ENCODE measurements at places on chromosomes 1 and 21.

GRCh38 chr1:55696181-55696754, 481.1 kb upstream of the USP24 start:
- DNase-seq = no peak

DNA sequence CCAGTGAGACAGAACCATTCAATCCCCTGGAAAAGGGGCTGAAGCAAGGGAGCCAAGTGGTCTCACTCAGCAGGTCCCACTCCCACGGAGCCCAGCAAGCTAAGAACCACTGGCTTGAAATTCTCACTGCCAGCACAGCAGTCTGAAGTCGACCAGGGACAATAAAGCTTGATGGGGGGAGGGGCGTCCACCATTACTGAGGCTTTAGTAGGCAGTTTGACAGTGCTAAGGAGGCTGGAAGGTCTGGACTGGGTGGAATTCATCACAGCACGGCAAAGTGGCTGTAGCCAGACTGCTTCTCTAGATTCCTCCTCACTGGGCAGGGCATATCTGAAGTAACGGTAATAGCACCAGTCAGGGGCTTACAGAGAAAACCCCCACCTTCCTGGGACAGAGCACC, 105.4 kb upstream of the GORAB start:
- DNase-seq = no peak

DNA sequence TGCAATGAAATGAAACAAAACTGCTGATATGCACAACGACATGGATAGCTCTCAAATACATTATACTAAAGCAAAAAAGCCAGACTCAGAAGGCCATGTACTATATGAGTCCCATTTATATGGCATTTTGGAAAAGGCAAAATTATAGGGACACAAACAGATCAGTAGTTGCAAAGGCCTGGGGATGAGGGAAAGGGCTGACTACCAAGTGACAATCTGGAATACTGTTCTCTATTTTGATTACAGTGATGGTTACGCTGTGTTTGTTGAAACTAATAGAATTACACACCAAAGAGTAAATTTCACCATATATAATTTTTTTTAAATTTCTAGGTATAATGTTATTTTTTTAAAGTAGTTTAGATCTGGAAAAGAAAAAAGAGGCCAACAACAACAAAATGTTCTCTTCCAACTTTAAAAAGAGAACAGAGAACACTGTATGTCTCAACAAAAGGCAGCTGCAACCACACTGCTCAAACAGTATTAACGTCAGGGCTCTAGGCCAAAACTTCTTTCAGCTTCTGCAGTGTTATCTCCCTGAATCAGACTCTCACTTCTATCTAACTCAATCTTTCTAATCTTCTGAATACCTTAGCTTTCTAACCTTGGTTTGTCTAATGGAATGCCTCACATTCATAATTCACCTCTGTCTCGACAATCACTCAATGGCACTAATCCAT, 75.8 kb downstream of the FOXJ3 start:
- no peak for DNase-seq

- no peak for DNase-seq
Measured at GRCh38 chr21:36863260-36863659, 103.2 kb downstream of the HLCS start.

GRCh38 chr1:56561227-56562019, 17.9 kb downstream of the PLPP3 start:
- no peak for DNase-seq

GRCh38 chr1:226708967-226709396, 30.1 kb downstream of the ITPKB start:
- no peak for DNase-seq

DNA sequence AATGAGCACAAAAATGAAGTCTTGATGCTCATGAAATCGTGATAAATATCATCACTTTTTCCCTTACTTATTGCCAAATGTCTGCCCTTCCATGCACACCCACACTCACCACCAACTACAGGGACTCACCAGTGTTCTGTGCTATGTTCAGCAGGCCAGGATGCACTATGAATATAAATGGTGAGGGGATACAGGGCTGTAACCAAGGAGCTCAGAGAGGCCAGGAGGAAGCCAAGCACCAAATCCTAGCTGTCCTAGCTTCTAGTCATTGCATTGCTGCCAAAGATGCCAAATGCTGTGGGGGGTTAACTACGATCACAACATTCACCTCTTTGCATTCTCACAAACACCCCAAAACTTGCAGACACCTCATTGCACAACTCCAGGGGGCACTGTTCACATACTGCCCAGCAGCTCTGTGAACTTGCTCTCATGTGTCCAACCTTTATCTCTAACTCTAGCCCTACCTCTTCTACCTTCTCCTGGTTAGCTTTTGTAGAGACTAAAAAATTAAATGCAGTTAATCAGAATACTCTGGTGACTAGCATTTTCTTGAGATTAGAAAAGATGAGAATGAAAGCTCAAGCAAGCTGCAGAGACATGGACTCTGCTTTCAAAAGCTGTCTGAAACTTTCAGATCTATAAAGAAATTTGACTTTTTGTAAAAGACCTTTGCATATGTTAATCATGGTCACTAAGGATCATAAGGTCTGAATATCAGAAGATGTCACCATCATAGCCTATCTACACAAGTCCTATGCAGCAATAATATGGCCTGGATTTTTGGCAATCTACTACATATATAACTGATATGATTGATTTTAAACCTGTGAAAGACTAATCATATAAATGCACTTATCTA, 13.9 kb upstream of the KIF14 start:
- DNase-seq = no peak

- DNase-seq = peak; percentile 63
Measured at GRCh38 chr1:114458237-114458777, 52.7 kb downstream of the TRIM33 start.

DNA sequence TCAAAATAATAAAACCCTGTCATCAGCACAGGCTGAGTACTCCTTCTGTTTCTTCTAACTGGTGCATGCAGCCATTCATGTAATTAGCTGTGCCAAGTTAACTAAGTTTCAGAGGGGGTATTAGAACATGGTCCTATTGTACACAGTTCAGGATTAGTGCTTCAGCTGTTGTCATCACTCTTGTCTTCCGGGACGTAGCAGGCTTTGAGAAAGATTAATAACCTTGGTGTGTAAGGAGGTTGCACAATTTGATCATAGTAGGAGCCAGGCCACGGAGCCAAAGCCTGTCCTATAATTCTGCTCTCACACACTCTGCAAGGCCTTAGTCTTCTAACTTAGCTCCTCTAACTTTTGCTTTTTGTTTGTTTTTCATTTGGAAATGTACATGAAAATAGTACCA, 44.7 kb downstream of the PTGFRN start:
- DNase-seq = no peak

DNA sequence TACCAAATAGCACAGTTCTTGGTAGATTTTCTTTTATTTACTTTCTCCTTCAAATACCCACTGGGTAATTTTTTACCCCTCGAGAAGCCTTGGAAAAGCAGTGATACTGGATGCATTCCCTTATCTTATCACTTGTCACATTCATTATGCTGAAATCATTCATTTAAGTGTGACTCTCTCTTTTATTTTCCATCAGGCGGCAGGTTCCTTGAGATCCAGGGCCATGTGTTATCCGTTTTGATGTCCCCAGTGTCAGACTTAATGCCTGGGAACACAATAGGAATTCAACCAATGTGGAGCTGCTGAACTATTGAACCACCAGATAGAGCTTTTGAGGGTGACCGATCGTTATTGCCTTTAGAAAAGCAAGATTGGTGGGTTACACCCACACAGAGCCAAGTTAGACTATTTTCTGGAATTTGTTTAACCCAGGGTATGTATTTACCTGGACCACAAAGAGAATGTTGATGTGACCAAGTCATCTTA, 51.5 kb upstream of the ATP5PO start:
- no peak for DNase-seq

DNA sequence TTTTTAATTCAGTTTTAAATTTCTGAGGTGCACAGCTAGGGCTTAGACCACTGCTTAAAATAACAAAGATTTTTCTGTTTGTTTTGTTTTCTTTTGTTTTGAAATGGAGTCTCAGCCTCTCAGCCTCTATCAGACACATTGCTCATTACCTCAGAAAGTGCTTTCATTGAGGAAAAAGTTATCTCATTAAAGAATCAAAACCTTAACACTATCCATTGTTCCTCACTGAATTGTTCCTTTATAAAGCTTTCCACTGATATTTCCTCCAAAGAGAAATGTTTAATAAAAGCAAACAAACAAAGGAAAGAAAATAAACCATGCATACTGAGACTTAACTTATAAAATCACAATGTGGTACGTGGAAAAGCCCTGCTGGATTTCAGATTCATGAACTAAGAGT, 63.8 kb downstream of the SIPA1L2 start:
- no peak for DNase-seq

DNA sequence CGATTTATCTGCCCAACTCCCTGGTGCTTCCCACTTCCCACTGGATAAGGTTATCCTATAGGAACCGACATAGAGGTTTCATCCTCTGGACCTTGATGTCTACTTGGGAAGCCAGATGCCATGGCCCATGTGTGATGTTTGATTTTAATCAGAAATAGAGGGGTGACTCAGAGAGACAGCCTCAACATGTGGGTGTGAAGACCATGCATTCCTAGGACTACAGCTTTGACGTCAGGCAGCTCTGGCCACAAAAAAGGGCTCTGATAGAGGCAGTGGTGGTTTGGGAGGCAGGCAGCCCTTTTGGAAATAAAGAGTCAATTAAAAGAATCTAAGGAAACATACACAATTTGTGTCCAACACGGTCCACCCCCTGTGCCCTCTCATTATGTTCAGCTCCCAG, 5.2 kb upstream of the SH2D2A start:
- no peak for DNase-seq

GRCh38 chr1:39789571-39790110, 976 bp upstream of the BMP8B start:
- no peak for DNase-seq

- no peak for DNase-seq
Measured at GRCh38 chr1:2430592-2430973, 18.2 kb upstream of the PEX10 start.

GRCh38 chr1:39110325-39110851, 84.2 kb downstream of the NDUFS5 start:
- peak; percentile 95 for DNase-seq
